Stimulated activated CD4-positive, alpha-beta T cell treated with anti-CD3 and anti-CD28 coated beads, Interleukin-2, amount 100 ng/mL, for 24 hours (primary cell): ENCODE measurements at places on chromosomes 3 and 15.

- DNase-seq: no peak
Measured at GRCh38 chr3:16349986-16350596, 85.1 kb downstream of the OXNAD1 start.

- no peak for DNase-seq
Measured at GRCh38 chr3:127805026-127805753, 17.1 kb downstream of the MGLL start.

GRCh38 chr3:183954875-183955274, 62.8 kb downstream of the ABCC5 start:
- DNase-seq: no peak

GRCh38 chr3:133943639-133944141, 48.0 kb upstream of the RAB6B start:
- no peak for DNase-seq

DNA sequence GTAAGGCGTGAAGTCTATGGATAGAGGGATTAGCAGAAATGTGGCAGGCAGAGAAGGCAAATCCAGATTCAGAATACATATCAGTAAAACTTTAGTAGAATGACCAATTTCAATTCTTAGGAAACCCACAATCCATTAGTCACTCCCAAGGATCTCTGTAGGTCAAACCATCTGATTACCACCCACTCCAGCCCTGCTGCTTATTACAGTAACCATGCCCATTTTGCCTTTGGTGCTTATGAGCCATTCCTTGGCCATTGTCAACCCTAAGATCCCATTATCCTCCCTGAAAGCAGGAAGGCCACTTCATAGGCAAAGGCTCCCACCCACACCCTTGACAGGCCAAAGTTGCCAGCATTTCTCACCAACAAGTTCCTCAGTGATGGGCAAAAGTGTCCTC, 5.1 kb upstream of the KLHL40 start:
- DNase-seq: no peak

GRCh38 chr3:73480187-73480672, 144.5 kb downstream of the PDZRN3 start:
- no peak for DNase-seq

- DNase-seq: no peak
Measured at GRCh38 chr15:39279311-39279710, 301.6 kb upstream of the THBS1 start.

DNA sequence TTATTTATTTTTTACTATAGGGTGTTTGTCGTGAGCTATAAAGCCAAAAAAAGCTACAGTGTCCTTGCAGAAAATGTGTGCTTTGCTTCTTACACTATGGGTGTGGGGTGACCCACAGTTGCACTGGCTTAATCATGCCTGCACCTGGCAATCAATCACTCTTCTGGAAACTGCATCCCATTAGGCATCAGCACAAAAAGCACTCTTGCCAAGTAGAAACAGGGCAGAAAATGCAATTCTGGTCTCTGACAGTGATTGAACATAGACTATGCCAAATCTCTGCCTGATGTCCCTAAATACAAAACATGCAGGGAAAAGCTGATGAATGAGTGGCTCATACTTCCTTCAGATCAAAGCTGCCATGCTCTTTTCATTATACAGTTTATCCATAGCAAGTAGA, 30.4 kb upstream of the PLAAT1 start:
- DNase-seq: no peak

DNA sequence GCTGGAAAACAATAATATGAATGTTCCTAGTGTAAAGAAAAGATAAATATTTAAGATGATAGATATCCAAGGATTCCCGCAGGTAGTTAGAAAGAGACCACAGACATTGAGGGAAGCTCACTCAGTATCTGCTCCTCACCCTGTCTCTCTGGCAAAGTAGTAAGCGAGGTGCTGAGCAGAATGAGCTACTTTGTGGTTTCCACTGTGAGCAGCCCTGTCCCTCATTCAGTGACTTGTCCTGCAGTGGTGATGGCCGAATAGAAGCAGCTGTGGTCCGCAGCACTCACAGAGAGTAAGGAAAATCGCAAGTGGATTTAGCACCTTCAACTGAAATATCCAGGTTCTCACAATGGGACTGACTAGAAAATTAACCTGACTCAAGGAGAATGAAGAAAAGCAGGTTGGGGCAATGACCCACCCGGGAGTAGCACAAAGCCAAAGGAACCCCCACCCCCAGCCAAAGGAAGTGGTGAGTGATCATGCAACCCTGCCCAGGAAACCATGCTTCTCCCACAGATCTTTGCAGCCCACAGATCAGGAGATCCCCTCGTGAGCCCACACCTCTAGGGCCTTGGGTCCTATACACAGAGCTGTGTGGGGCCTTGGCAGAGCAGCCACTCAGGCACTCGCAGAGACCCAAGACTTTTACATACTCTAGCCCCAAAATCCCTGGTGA, 21.8 kb upstream of the SLC25A38 start:
- DNase-seq: no peak

DNA sequence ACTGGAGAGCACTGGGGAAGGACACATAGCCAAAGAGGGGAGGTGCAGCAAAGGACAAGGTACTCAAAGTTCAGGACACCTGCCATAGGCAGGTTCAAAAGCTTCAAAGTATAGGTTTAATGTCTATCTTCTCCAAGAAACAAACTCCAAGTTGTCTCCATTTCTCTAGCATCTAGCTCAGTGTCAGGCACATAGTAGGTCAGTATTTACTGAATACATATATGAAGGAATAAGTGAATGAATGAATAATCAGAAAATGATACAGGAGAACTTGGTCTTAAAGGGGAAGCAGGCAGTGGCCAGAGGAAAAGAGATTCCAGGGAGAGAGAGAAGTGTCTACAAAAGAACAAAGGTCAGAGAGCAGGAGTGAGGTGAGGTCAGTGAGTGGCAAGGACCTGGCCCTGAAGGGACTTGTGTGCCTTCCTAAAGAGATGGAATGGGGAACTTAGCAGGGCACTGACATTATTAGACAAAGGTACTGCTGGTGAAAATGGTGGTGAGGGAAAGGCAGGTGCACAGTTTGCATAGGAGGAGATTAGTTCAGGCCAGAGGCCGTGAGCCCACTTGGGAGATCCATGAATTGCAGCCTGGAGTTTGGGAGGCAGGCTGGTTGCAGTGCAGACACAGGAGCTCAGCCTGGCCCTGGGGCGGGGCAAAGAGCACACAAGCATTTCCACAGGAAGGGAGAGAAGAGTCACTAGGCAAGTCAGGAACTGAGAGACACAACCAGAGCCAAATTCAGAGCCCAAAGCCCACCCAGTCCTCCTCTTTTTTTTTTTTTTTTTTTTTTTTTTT, 21.4 kb downstream of the TBC1D2B start:
- no peak for DNase-seq

- no peak for DNase-seq
Measured at GRCh38 chr3:171526869-171527268, 66.7 kb upstream of the TNIK start.

- no peak for DNase-seq
Measured at GRCh38 chr3:151197981-151198767, 4.8 kb downstream of the GPR171 start.

- no peak for DNase-seq
Measured at GRCh38 chr3:145981056-145981455, 179.9 kb downstream of the PLOD2 start.

DNA sequence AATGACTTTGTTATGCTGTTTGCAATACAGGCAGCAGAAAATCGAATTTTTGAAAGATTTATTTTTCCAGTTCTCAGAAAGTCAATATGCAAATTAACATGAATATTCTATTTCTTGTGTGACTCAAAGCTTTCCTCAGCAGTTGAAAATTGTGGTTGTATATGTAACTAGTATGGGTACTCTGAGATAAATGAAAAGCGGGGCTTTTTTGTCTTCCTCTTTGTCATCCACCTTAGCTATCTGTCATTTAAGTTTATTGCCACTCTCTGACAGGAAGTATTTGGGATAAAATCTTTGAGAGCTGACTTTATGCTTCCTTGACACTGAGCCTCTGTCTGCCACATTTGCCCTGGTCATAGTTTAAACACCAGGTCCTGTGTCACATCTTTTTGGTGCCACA, 91.5 kb downstream of the ATG7 start:
- no peak for DNase-seq

- no peak for DNase-seq
Measured at GRCh38 chr15:56351353-56351752, 13.9 kb upstream of the TEX9 start.

- no peak for DNase-seq
Measured at GRCh38 chr3:99768126-99768525, 49.5 kb upstream of the CMSS1 start.

DNA sequence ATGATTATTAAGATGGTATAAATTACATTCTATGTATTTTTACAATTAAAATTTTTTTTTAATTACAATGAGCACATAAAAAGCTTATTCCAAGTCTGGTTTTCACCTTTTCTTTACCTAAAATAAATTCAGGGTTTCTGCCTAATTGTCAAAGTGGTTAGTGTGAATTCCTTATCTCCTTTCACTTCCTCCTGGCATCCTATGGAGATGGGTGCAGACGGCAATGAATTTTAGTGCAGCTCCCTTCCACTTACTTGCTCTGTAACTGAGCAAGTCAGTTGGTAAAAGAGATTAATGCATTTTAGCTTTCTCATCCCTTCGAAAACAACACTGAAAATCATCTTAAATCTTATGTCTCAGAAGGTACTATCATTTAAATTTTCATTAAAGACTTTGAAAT, 13.1 kb downstream of the HDGFL3 start:
- no peak for DNase-seq

DNA sequence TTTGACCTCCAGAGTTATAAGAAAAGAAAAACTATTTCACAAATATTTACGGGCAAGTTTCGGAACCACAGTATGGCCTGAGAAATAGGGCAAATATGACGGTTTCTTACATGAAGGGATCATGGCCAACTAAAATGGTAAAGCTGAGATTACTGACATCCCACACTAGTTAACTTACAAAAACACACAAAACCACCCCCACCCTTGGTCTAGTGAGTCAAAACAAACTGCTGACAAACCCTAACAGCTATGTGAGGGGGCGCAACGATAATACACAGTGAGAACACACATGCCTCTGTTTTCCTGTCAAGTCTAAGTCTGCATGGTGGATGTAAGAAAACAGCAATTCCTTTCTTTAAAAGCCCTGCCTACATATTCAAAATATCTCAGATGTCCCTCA, 32.3 kb downstream of the CBLB start:
- DNase-seq: peak; percentile 62

- peak; percentile 23 for DNase-seq
Measured at GRCh38 chr3:189355481-189356201, 183.9 kb downstream of the TPRG1 start.

DNA sequence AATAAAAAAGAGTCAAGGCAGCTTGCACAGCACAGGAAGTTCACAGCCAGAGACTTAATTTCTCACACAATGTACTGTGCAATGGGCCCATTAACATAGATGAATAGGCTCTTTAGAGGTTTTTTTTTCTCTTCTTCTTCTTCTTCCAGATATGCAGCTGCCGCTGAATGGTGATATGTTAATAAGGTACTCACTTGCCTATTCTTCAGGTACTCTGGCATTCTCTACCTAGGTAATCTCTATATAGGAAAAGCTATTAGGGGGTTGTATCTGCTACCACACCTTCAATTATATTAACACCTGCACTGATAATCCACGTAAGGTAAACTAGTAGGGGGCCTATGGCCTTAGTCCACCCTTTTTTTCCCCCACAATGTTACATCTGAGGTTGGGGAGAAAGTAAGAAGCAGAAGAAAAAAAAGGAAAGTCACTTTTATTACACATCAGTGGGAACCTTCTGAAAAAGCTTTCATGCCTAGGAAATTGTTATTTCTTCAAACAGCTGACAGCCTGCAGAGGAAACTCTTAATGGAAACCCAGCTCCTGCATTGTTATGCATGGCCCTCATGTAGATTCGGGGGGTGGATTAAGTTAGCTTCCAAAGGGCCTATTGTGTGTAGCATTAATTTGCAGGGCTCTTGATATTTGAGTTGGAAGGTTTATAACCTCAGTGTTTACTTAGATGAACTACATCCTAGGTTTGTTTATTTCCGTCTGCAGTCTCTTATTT, 525.5 kb downstream of the ZIC1 start:
- no peak for DNase-seq

DNA sequence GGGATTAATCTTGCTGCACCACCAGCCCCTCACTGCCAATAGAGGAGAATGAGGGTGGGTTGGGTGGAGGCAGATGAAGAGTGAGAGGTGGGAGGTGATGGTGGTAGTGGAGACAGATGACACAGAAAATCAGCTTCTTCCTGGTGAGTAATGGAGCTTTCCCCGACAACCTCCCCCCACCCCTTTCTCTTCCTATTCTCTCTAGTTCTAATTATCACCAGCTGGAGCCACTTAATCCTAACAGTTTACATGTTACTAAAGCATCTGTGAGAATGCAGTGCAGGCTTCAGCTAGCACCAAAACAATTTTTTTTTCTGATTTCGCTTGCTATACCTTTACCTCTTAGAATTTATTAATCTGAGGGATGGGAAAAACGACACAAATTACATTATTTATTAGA, 116.1 kb upstream of the DNAJC19 start:
- DNase-seq: no peak

DNA sequence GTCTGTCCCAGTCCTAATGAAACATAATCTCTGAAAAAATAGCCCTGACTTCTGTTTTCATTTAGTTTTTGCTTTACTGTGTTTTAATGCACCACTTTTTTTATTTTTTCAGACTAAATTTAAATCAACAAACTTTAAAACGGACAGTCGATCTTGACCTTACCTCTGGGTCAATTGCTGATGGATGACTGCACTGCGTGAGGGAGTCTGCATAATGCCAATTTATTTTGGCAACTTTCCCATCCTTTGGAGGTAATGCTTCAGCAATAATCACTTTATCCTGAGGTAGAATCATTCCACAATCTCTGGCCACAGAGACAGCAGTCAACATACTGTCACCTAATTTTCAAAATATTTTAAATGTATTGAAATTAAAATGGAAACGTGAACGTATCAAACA, 32.5 kb upstream of the GP5 start:
- no peak for DNase-seq

DNA sequence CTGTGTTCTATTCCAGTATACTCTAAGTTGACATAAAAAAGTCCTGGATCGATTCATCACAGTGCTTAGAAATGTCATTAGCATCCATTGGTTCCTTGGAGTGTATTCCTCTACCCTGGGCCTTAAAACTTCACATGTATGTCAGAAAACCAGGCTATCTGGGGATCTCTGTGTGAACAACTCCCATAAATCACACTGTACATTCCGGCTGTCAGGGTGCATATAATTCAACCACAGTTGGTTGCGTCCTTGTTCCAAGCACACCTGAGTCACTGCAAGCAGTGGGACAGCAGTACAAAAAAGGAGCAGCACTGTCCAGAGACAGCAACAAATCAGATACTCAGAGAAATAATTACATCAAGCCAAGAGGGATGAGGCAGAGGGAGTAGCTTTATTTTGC, 52.4 kb downstream of the PDZRN3 start:
- no peak for DNase-seq

DNA sequence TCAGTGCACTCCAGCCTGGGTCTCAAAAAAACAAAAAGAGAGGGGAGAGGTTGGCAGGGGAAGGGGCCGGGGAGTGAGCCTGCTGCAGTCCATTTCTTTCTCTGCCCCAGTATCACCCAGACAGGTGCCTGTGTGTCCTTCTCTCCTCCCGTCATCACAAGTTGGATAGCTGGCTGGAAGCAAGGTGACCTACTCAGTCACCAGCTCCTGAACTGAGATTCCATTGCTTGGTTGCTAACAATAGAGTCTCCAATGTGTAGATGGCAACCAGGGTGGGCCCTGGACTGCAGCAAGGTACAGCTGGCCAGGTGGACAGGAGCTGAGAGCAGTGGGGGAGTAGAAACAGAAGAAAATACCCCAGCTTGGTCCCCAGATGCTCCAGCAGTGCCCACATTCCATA, 4.6 kb downstream of the LRRC2 start:
- DNase-seq: no peak

GRCh38 chr15:62277816-62278394, 112.8 kb upstream of the C2CD4B start:
- no peak for DNase-seq

- DNase-seq: no peak
Measured at GRCh38 chr3:196471551-196471950, 32.0 kb downstream of the RNF168 start.
